ENCODE measurements at places on chromosomes 3 and 15.
A peak's percentile ranks its signal among the peaks of the same experiment; 100 is the strongest.

DNA sequence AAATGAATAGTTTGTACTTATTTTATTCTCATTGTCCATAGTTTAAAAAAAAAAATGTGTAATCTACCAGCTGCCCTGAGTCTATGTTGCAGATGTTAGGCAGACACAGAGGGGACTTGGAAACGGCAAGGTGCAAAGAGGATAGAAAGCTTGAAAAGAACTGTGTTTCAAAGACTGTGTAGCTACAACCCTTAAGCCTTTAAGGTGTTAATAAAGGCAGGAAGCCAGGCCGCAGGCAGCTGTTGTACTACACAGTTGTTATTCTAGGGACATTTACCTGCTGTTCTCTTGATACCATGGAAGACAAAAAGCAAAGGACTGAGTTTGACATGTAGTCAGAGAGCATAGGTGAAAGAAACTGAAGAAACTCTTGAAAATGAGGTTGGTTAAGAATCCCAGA is 440.0 kb downstream of the TUSC7 start:
- no peak for DNase-seq

DNA sequence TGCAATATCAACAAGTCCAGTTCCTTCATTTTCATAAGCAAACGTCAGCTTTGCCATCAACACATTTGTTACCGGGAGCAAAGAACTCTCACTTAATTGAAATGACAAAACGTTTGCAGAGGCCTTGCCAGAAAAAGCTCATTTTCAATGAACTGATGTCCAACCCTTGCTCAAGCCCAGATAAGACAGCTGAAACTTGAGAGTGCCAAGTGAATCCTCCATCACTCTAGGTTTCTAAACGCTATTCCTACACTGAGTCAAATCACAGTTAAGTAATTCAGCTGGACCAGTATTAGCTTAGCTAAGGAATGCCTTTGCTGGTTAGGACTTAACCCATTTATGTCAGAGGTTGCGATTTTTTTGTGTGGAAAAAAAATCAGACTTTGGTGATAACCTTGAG is 11.5 kb downstream of the CHSY1 start:
- DNase-seq, result no peak

DNA sequence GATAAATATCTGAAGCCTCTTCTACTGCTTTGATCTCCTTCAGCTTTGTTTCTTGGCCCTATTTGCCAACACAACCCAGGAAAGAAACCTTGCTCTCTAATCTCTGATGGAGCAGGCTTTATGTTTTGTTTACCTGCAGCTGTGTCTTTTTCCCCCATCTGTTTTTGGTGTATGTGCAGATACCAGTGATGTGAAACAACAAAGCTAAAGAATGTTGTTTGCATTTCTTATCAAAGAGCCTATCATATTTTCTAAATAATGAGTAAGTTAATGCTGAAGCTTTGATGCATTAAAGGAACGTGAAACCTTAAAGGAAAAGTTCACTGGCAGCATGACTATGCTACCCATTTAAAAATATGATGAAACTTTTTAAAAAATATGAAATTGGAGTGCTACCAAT is 238.4 kb downstream of the NEK10 start:
- no peak for DNase-seq

GRCh38 chr15:74311734-74312444 is 55.6 kb downstream of the CYP11A1 start:
- DNase-seq, result no peak

- peak; percentile 77 for DNase-seq
Observed at GRCh38 chr3:195537995-195538394, 5.1 kb downstream of the PPP1R2 start.

DNA sequence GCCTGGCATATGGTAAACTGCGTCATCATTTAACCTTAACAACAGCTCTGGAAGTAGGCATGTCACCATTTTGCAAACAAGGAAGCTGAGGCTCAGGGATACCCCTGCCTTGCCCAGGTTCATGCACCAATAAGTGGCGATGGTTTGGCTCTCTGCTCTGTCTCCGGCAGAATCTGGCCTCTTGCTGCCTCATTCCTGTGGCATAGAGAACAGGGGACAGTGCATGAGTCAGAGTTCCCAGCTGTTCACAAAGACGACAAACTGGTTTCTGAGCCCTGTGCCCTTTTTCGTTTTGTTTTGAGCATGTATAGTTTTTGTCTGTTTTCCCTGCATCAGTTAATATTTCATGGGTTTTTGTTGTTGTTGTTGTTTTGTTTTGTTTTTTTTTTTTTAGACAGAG is 236.8 kb downstream of the OPA1 start:
- no peak for DNase-seq

- peak; percentile 46 for DNase-seq
Observed at GRCh38 chr15:41983621-41984571, 11.5 kb upstream of the EHD4 start.

GRCh38 chr3:186236357-186237020 is 125.5 kb downstream of the DGKG start:
- no peak for DNase-seq

DNA sequence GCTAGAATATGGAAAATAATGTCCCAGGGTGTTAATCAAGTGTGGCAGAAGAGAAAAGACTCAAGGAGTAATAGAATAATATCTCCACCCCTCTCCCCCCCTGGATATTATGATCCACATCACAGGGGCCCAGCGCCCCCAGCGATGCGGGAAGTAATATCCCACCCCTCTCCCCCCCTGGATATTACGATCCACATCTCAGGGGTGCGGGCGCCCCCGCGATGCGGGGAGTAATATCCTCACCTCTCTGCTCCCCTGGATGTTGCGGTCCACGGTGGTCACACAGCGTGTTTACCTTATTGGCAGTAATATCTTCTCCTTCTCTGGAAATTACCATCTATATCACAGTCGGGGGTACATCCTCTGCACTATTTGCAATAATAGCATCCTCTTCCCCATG is 97.1 kb upstream of the OSBPL11 start:
- no peak for DNase-seq

GRCh38 chr15:38826880-38827279 is 262.3 kb upstream of the RASGRP1 start:
- no peak for DNase-seq

GRCh38 chr15:38868326-38869114 is 303.9 kb upstream of the RASGRP1 start:
- no peak for DNase-seq

- no peak for DNase-seq
Observed at GRCh38 chr3:187916072-187916471, 170.8 kb upstream of the BCL6 start.

GRCh38 chr15:67389975-67390374 is 131.0 kb upstream of the C15orf61 start:
- DNase-seq, result no peak

- no peak for DNase-seq
Observed at GRCh38 chr15:58214591-58215340, 76.6 kb downstream of the AQP9 start.

- no peak for DNase-seq
Observed at GRCh38 chr3:4745235-4745610, 234.0 kb upstream of the BHLHE40 start.

- no peak for DNase-seq
Observed at GRCh38 chr15:32838820-32839219, 121.0 kb downstream of the GREM1 start.

GRCh38 chr15:94130504-94130903 is 100.9 kb upstream of the MCTP2 start:
- DNase-seq, result no peak

GRCh38 chr15:55360256-55360655 is 41.2 kb downstream of the PIGB start:
- no peak for DNase-seq

GRCh38 chr3:12891985-12892839 is 50.8 kb upstream of the RPL32 start:
- peak; percentile 73 for DNase-seq

- DNase-seq, result peak; percentile 92
Observed at GRCh38 chr3:9946112-9947024, 5.8 kb downstream of the PRRT3 start.

DNA sequence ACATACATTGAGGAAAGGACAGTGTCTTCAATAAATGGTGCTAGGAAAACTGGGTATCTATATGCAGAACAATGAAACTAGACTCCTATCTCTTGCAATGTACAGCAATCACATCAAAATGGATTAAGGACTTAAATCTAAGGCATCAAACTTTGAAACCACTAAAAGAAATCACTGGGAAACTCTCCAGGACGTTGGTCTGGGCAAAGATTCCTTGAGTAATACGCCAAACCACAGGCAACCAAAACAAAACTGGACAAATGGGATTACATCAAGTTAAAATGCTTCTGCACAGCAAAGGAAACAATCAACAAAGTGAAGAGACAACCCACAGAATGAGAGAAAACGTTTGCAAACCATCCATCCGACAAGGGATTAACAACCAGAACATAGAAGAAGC is 14.5 kb downstream of the LAMP3 start:
- no peak for DNase-seq

DNA sequence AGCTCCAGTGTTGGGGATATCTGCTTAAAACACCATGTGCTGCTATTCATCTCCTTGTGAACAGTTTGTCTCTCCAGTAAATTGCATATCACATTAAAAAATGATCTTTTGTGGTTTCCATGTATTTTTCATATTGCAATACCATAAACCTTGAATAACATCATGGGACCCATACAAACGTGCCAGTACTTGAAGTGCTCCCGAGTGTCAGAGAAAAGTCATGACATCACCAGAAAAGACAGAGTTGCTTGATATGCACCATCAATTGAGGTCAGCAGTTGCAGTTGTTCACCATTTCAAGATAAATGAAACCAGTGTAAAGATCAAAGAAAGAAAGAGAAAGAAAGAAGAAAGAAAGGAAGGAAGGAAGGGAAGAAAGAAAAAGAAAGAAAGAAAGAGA is 278.6 kb downstream of the ZNF621 start:
- DNase-seq, result no peak

- peak; percentile 98 for DNase-seq
Observed at GRCh38 chr3:50365080-50365841, 5.9 kb upstream of the TMEM115 start.

GRCh38 chr3:55691141-55691540 is 204.0 kb upstream of the WNT5A start:
- no peak for DNase-seq

GRCh38 chr3:188283347-188283746 is 129.4 kb downstream of the LPP start:
- no peak for DNase-seq

DNA sequence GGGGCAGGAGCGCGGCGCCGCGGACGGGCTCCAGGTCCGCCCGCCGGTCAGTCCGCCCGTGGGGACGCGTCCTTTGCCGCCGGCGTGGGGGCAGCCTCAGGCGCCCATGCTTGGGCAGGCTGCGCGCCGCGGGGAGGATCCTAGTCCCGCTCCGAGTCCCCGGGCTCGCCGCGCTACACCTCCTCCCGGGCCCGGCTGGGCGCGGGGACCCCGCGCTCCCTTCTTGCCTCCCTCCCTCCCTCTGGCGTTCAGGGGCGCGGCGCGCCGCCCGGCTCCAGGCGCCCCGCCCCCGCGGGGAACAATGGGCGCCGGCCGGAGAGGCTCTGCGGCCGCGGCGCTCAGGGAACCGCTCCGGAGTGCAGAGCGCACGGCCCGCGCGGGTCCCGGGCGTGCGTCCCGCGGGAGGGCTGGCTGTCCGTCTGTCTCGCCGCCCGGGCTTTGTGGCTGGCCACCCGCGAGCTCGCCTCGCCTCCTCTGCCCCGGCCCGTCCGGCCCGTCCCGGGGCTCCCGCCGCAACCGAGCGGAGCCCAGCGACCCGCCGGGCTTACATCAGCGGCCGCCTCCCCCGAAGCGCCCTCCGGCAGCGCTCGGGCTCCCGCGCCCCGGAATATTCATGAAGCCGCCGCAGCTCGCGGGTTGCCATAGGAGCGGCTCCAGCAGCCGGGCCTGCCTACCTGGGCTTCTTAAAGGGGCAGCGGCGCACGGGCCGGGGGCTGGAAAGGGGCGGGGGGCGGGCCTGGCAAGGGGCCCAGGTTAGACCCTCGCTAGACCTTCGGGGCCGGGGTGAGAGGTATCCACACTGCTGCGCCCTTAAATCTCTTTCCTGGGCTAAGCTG is at the start of gene HCN4:
Gene HCN4 (minus strand): TSS at position 658 of the 836 bp plus-strand sequence. CDS start 688 bp downstream, outside the sequence.
- no peak for DNase-seq

DNA sequence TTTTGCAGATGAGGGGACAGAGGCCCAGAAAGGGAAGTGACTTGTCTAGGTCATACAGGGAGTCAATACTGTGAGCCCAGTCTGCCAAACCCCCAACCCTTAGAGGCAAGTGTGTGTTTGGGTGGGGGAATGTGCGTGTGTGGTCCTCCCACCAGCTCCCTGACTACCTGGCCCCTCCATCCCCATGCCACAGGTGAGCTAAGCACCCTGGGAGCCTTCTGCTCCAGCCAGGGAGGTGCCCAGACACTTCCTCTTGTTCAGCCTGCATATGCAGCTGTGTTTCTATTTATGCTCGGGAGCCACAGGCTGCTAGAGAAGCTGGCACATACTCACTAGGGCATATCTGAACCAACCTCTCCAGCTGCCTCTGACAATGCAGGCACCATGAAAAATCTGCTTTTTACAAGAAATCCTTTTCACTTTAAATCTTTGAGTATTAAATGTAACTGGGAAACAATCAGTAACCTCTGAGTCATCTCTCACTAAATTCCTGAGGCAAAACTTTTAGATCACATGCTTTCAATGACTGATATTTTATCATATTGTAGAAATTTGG is 20.7 kb downstream of the TBC1D2B start:
- DNase-seq, result no peak

DNA sequence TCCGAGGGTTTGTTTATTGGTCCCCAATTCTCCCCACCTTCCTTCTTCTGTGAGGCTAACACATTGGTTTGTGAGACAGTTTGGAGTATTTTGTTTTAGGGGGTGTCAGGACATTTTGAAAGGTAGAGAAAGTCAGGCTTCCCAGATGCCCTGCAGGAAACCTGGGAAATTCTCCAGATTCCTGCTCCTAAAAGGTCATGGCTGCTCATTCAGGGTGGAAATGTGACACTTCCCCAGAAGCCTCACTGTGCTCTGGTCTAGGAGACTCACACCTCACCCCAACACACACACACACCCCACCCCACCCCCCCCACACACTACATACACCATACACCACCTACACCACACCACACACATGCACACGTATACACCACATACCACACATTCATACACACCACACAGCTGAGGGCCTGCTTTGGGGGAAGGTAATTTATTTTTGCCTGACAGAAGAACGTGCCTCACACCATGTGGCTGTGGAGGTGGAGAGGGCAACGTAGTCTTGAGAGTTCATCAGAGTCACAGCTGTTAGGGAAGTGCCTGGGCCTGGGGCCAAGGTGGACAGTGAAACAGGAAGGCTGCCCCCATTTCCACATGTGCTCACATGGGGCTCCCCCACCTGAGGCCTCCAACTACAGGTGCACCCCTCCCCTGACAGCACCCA is 40.4 kb upstream of the LIMD1 start:
- DNase-seq, result no peak

- DNase-seq, result no peak
Observed at GRCh38 chr3:135023996-135024658, 229.1 kb downstream of the EPHB1 start.

- no peak for DNase-seq
Observed at GRCh38 chr3:101381809-101382208, 61.4 kb upstream of the IMPG2 start.

- DNase-seq, result no peak
Observed at GRCh38 chr3:156862338-156862737, 36.2 kb downstream of the LEKR1 start.

GRCh38 chr15:74200871-74201419 is 1.6 kb downstream of the STRA6 start:
- DNase-seq, result no peak

All from activated effector memory CD4-positive, alpha-beta T cell treated with anti-CD3 and anti-CD28 coated beads, Interleukin-2, amount 50 U/mL, for 16 hours (primary cell).